ENCODE measurements at places on chromosomes 5 and 9. TPM values are rescaled to one million over a fixed set of nuclear protein-coding genes. Genes with fewer than 3 reads are reported as not detected.

C9orf50 gene
- polyA plus RNA-seq: not detected

UBQLN1 gene
- polyA plus RNA-seq: 111 TPM

GRCh38 chr5:100889896-100890295, 13.2 kb downstream of the ST8SIA4 start:
- DNase-seq: no peak

DNA sequence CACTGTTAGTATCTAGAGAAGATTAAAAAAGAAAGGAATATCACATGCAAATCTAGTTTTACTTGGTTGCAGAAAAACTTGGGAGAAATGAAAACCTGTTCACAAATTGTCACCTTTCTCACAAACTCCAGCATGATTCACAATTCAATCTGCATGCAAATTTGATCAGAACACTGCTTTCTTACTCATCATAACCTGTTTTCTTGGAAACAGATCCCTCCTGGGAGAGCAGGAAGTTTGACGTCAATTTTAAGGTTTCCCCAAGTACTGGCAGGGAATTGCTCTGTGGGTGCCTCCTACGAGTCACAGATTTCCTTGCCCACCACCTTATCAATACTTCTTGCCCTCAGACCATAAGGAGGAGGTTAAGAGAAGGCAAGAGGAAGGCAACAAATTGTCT, 30.2 kb upstream of the HTR4 start:
- no peak for DNase-seq

LCNL1 gene
- polyA plus RNA-seq: not detected

SPATA31D3 gene
- not detected for polyA plus RNA-seq

GRCh38 chr5:132050136-132050535, 10.3 kb upstream of the IL3 start:
- no peak for DNase-seq

SURF6 gene
- 11.8 TPM for polyA plus RNA-seq

- DNase-seq: no peak
These were observed 16.6 kb upstream of the CARD19 start for GRCh38 chr9:93079371-93079770.

DNA sequence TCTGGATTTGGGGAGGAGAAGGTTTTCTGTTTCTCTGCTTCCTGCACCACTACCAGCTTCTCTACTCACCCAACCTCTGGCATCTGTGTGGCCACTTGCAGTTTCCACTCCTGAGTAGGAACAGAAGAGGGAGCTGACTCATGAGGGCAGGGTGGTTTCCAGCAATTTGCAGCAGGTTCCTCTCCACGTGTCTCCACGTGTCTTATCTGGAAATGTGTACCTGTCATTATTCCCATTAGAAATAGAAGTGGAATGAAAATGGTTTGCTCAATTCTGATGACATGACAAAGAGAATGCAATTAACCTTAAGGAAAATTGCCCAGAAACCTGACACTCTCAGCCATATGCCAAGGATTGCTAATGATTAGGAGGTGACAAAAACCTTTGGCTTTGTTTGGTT, 33.0 kb downstream of the EGFLAM start:
- DNase-seq: peak; percentile 54

GRCh38 chr5:82605441-82605973, 327.4 kb upstream of the RPS23 start:
- no peak for DNase-seq

IL3 gene
- not detected for polyA plus RNA-seq

DNA sequence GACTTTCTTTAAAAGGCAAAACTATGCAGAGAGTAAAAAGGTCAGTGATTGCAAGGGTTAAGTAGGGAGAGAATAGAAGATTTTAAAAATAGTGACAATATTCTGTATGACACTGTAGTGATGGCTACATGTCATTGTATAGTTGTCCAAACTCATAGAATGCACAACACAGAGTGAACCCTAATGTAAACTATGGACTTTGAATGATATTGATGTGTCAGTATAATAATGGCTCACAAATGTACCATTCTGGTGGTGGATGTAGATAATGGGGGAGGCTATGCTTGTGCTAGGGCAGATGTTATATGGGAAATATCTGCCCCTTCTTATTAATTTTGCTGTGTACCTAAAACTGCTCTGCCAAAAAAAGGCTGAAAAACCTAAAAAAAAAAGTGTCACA, 468.9 kb downstream of the KIF4B start:
- DNase-seq: no peak

DNA sequence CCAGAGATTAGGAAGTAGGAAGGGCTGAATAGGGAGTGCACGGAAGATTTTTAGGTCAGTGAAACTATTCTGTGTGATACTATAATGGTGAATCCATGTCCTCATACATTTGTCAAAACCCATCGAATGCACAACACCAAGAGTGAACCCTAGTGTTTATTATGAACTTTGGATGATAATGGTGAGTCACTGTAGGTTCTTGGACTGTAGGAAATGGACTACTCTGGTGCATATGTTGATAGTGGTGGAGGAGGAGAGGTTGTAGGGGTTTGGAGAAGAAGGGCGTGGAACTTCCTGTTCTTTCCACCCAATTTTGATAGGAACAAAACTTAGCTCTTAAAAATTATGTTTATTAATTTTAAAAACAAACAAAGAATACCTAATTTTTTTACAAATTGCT, 14.3 kb downstream of the CTSL start:
- DNase-seq: no peak

DNA sequence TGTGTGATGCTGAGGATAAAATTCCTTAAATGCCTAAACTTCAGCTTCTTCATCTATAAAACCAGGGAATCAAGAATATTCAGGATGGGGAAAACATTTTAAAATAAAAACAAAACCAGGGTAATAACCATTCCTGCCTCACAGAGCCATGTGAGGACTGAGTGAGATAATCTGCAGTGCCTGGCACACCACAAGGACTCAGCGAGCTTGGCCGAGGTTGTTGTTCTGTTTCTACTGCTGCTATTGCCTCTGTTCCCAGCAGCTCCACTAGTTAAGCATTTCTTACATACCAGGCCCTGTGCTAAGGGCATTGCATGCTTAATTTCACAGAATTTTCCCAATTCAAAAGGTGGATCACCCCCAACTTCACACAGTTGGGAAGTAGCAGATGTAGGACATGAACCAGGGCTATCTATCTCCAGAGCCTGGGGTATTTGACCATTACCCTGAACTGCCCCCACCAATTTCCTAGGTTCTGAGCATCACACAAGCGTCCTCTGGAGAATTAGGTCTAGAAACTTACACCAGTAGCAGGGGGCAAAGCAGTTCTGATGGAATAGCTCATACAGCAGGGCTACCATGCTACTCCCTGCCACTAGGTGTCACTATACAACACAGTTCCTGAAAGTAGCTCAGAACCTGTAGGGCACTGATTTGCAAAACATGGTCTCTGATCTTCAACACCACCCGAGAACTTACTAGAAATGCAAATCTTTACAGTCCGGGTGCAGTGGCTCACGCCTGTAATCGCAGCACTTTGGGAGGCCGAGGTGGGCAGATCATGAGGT, 74.3 kb downstream of the LRSAM1 start:
- DNase-seq: no peak

DNA sequence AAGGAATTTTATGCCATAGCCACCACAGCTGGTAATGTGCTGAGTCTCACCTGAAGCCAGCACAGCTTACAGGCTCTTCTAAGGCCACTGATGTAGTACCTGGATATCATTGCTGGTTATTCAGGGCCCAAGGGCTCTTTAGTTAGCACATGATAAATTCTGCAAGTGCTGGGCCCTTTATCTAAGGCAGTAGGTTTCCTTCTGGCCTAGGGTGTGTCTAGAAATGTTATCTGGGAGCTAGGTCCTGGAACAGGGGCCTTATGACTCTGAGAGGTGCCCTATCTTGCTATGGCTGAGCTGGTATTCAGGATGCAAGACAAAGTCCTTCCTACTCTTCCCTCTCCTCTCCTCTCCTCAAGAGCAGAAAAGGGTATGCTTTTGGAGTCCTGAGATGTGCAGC, 1424.5 kb upstream of the NUDT12 start:
- no peak for DNase-seq

DNA sequence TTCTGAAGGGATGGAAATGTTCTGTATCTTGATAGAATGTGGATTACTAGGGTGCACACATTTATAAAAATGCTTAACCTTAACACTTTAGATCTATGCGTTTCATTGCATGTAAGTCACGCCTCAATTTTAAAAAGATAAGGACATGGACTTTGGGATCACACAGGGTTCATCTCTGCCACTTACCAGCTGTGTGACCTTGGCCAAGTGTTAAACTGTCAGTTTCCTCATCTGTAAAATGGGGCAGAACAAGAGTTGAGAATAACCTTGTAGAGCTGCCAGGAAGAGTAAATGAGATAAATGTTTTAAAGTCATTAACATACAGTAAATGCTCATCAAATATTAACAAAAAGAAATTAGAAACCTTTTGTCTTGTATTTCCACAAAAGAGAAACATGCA, 53.5 kb downstream of the NR6A1 start:
- no peak for DNase-seq

- DNase-seq: peak; percentile 81
These were observed 119.5 kb downstream of the SYK start for GRCh38 chr9:90921104-90921503.

DNA sequence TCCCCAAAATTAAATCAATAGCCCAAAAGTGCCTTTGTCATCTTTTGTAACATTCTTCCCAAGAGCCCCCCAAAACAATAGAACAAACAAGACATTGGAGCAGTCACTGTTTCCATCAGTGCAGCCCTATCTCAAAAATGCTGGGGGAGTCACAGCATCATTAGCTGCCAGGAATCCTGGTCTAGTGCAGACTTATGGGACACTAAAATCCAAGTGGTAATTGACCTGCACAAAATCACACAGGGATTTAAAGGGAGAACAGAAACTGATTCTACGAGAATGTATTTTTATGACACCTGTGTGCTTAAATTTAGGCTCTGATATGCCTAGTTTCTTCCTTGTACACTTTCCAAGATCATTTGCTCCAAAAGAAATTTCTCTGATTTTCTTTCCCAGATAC, 172.9 kb downstream of the GLIS3 start:
- DNase-seq: no peak

LRRC26 gene
- polyA plus RNA-seq: not detected

- DNase-seq: no peak
These were observed 30.2 kb downstream of the EFCAB9 start for GRCh38 chr5:172223901-172224873.

- DNase-seq: peak; percentile 25
These were observed 27.1 kb upstream of the MYORG start for GRCh38 chr9:34403554-34404380.

- no peak for DNase-seq
These were observed 19.6 kb upstream of the GLRX start for GRCh38 chr5:95841914-95842812.

DNA sequence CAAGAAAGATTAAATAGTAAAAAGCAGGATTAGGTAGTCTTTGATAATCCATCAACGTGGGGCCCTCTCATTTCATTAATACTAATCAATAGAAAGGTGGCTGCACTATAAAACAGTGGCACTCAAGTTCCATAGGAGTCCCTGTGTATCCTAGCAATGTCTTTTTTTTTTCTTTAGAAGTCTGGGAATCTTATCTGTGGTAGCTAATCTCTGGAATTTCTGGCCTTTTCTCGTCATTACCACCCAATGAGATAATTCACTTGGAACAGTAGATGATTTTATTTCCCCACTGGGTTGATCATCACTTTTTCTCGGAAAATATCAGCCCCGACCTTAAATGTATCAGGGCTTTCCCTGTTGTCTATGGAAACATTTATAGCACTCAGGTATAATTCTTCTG, 86.8 kb upstream of the CDH6 start:
- DNase-seq: no peak

SLC36A3 gene
- not detected for polyA plus RNA-seq

RACK1 gene
- polyA plus RNA-seq: 3,291 TPM

- DNase-seq: no peak
These were observed 43.8 kb downstream of the PCDHGC5 start for GRCh38 chr5:141532726-141533125.

DOLPP1 gene
- polyA plus RNA-seq: 17.7 TPM

CNTFR gene
- polyA plus RNA-seq: 1.5 TPM

FCN2 gene
- not detected for polyA plus RNA-seq

IFNB1 gene
- polyA plus RNA-seq: 0.07 TPM

- DNase-seq: no peak
These were observed 494.6 kb downstream of the ARHGEF28 start for GRCh38 chr5:74120585-74120984.

SLC25A2 gene
- polyA plus RNA-seq: not detected

PLAC8L1 gene
- not detected for polyA plus RNA-seq

CAAP1 gene
- polyA plus RNA-seq: 14.4 TPM

GRCh38 chr5:155276231-155276630, 262.7 kb downstream of the KIF4B start:
- no peak for DNase-seq

DNA sequence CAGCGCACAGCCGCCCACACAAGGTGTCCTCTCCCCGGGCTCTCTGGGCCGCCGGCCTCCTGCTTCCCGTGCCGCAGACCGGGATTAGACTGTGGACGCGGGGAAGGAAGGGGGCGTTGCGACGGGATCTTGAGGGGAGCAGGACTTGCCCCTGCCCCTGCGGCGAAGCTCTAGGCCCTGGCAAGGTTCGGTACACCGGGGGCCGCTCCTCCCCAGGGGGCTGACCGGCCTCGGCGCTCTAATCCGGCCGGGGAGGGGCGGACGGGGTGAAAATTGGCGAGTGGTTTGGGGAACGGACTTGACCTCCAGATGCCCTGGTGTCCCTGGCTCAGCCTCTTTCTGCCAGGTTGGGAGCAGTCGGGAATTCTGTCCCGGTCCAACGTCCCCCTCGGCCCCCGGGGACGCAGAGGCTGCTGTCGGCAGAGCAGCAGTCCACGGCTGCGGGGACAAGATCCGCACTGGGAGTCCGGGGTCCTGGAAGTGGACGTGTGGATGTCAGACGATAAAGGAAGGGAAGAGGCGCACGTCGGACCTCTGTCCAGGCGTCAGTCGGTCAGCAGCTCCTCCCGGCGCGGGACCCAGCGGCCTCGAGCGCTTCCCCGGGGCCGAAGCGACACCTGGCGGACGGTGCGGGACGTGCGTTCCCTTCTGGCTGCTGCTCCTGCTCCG, 1.9 kb upstream of the CNTFR start:
- no peak for DNase-seq

CXXC5 gene
- 1.0 TPM for polyA plus RNA-seq

FAM151B gene
- 0.80 TPM for polyA plus RNA-seq
